ENCODE measurements at places on chromosomes 1 and 21.

- no peak for DNase-seq
These were observed 87.2 kb downstream of the PEX14 start for GRCh38 chr1:10561955-10562354.

GRCh38 chr1:32242341-32242851, 4.6 kb upstream of the FAM167B start:
- DNase-seq = no peak

- DNase-seq = no peak
These were observed 212.6 kb upstream of the VAMP3 start for GRCh38 chr1:7558481-7558880.

GRCh38 chr1:163875200-163875926, 553.6 kb downstream of the NUF2 start:
- no peak for DNase-seq

- no peak for DNase-seq
These were observed 48.6 kb upstream of the TMEM125 start for GRCh38 chr1:43220905-43221778.

- DNase-seq = peak; percentile 68
These were observed 78.6 kb downstream of the MAN1C1 start for GRCh38 chr1:25695090-25695770.

DNA sequence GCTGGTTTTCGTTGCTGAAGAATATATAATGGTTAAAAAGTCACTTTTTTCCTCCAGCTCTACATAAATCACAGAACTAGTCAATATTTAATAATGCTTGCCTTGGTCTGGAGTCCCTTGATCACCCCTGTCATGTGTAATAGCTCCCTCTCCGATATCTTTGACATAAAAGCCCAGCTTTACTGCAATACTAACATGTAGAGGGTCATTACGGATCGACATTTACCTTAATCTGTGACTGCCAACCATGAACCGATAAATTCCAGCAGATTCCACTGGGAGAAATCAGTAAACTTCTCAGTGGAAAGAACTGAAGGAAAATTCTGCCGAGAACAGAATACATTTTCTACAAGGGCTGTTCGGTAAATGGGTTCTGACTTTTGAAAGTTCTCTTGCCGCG, 396.5 kb downstream of the KCTD3 start:
- DNase-seq = no peak

DNA sequence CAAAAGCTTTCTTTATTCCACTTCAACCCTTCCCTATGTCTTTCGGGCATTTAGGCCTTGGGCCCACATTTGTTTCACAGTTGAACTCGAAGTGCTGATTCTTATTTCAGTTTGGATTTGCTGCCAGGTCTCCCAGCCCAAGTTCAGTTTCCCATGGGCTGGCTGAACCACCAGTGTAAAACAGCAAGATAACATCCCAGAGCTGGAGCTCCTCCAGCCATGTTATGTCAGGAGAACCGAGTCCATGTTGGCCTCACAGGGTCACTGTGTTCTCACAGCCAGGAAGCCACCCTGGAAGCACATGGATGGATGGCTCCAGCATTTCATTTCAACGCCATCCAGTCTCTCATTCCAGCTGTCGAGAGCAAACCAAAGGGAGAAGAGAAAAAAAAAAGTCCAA, 45.2 kb upstream of the RXRG start:
- no peak for DNase-seq

DNA sequence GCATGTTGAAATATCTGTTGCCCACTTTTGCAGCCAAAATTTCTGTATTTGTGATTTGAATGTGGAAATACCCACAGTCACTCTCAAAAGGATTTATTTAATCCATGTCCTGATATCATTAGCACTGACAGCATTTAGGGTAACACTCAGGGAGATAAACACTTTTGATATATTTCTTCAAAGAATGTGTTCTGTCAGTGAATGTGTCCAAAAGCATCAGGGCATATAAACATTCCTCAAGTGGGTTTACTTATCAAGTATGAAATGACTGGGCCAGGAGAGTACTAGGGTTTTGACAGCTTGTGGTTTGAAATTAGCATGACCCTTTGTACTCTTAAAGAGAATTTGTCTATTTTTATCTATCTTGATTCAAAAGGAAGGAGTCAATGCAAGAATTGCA, 1302.1 kb upstream of the ADGRL2 start:
- DNase-seq = no peak

DNA sequence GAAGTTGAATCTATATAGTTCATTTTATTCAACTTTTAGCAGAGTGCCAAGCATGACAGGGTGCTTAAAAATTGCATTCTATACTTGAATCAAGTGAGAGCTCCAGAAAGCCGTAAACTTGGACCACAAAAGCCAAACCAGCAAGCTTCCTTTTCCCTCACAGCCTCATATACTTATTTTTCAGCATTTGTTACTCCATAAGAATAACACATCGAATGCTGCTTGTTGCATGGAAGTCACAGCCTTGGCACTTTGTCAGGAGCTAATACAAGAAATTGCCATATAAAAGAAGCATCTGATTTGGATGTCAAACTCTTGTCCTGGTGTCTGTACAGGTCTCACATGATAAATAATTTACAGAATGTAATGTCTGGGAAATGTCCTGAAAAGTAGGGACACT, 87.4 kb downstream of the PLXNA2 start:
- DNase-seq = no peak

DNA sequence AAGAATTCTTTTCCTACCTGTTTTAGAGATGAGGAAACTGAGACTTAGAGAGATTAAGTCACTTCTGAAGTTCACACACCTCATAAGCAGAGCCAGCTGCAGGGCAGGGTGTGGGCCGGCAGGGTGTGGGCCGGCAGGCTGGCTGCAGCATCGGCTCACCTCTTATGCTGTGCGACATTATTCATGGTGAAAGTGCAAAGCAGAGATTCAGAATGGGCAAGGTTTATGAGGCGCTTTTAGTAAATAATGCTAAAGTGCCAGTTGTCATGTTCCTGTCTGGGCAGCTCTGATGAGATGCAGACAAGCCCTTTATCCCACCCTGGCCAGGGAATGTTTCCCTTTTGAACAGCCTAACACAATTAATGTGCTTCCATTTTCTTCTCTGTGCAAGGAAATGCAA, 14.6 kb downstream of the MAB21L3 start:
- no peak for DNase-seq

GRCh38 chr21:33169359-33169758, 60.4 kb upstream of the IFNAR2 start:
- no peak for DNase-seq

DNA sequence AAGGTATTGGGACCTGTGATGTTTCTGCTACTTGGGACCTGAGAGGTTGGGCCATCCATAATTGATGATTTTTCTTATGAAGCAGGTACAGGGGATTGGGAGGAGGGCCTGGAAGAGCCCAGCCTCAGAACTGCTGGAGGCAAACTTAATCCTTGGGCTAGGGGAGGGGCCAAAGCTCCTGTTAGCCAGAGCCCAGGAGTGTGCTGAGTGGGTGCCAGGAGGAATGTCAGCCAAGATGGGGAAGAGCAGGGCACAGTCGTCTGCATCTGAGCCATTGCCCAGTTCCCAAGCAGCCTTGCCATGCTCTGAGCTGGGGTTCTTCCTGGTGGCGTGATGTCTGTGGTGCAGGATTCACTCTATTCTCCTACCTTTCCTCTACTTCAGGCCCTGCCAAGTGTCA, 5.8 kb downstream of the MAPKAPK2 start:
- no peak for DNase-seq

DNA sequence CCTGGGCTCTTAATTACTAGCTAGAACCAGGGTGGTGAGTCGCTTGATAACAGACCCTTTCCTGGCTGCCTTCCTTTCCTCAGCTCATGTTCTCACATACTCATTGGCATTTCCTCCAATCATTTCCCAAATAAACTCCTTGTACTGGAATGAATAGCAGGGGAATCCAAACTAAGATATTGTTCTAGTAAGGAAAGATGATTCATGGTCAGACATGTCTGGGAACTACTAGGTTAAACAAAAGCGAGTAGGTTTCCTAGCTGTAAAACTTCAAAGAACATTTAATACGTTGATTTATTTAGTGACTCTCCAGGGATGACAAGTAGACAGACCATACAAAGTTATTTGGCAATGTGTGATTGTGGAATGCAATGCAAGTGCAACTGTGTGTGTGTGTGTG, 121.2 kb upstream of the KCNJ6 start:
- DNase-seq = no peak

DNA sequence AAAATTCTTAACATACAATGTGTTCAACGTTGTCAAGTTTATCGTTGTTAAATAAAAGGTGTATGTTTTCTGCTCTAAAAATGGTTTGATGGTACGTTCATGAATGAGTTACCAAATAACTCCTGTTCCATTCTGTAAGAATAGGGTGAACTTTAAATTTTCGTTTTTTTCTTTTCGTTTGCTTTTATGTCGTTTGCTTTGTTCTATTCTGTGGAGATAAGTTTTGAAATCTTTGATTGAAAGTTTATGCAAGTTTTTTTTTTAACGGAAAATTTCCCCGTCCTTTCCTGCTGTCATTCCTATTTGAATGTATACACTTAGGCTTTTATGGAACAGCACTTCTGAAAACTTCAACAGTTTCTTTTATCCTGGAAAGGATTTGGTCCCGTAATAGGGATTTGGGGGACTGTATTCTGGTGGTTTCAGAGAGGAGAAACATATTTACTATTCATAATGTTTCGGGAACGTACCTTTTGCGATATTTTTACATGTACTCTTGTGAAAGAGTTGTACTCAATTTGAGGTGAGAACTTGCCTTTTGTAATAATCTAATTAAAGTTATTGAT, 1.7 kb downstream of the DR1 start:
- no peak for DNase-seq

DNA sequence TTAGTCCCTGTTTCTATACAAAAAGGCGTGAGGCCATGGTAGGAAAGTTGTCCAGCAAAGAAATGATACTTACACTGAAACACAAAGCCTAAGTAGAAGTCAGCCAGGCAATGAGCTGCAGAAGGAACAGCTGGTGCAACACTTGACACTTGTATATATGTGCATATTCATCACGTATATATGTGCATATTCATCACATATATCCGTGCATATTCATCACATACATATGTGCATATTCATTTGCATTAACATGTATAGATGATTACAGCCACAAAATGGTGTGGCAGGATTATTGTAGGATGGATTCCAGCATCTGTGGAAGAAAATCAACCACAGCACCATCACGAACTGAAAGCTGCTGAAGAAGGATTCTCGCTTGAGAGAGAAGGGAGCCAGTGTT, 189.0 kb upstream of the RGS18 start:
- no peak for DNase-seq

GRCh38 chr1:2148691-2149090, 45.9 kb downstream of the FAAP20 start:
- no peak for DNase-seq

GRCh38 chr1:203492082-203492747, 1.7 kb upstream of the OPTC start:
- DNase-seq = no peak

GRCh38 chr1:170863621-170864020, 71.7 kb upstream of the MROH9 start:
- DNase-seq = no peak

GRCh38 chr1:40377512-40377911, 4.0 kb downstream of the SMAP2 start:
- no peak for DNase-seq

- DNase-seq = peak; percentile 81
These were observed 34.8 kb upstream of the PRELP start for GRCh38 chr1:203440771-203441170.

DNA sequence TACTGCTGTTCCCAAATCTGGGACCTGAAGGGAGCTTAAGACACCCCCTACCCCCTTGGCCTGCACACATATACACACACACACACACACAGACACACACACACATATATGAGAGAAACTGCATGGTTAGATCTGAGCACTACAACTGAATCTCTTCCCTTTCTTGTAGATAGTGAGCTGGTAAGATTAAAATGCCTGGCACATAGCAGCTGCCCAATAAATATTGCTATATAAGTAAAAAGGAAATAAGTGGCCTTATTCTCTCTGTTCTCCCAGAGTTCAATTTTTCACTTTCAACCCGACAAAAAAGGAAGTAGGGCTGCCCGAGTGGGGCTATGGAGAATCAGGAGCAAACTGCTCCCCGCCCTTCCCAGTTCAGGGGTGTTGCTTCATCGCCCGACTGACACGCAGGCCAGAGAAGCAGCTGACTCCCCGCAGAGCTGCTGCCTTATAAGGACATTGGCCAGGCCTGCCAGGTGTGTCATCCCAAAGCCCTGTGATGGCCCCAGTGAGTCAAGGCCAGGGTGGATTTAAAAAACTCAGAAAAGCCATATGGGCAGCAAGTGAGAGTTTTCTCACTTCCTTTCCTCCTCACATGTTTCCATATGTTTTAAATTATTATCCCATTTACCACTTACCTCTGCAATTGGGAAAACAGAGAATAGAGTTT, 106.5 kb upstream of the SLC44A3 start:
- DNase-seq = peak; percentile 89

GRCh38 chr21:27787046-27787445, 820.2 kb upstream of the ADAMTS5 start:
- DNase-seq = no peak

GRCh38 chr21:17690078-17690494, 77.4 kb upstream of the BTG3 start:
- DNase-seq = no peak

DNA sequence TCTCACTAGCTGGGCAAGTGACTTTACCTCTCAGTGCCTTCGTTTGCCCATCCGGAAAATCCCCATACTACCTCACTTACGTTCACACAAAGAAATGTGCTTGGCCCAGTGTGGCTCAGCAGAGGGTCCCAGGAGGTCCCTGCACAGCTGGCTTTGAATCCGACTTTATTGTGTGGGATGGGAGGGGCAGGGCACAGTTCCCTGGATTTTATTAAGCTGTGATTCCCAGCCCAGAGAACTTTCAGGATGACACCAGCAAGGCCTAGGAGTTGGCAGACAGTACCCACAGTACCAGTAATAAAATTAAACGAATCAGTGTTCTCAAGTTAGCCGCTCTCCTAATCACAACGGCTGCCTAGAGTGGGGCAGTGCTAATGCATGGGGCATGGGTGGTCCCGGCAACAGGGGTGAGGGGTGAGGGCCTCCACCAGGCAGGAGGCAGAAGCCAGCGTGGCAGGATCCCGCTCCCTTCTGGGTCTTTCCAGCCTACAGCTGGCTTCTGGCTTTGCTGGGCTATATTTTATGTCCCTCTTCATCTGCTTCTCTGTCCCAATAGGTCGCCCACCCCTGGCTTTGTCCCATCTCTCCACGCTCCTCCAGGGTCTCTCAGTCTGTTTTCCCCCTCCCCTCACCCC, 74.9 kb downstream of the VWA5B1 start:
- DNase-seq = no peak

DNA sequence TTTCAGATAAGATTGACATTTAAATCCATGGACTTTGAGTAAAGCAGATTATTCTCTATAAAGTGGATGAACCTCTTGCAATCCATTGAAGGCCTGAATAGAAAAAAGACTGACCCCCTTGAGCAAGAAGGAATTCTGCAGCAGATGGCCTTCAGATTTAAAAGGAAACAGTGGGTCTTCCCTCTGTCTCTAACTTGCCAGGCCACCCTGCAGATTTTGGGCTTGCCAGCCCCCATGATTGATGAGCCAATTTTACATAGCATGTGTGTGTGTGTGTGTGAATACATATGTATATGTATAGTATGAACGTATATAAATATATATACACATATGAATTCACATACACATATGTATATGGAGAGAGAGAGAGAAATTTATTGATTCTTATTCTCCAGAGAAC, 113.4 kb downstream of the GRIK1 start:
- no peak for DNase-seq

GRCh38 chr1:219798283-219799030, 129.9 kb downstream of the SLC30A10 start:
- DNase-seq = no peak

- DNase-seq = no peak
These were observed 109.9 kb downstream of the GALNT2 start for GRCh38 chr1:230176871-230177411.
